K562 (cell line): ENCODE measurements at places on chromosomes 5 and 9.

GRCh38 chr5:74414228-74414627 is 226.3 kb downstream of the ENC1 start:
- no peak for DNase-seq

DNA sequence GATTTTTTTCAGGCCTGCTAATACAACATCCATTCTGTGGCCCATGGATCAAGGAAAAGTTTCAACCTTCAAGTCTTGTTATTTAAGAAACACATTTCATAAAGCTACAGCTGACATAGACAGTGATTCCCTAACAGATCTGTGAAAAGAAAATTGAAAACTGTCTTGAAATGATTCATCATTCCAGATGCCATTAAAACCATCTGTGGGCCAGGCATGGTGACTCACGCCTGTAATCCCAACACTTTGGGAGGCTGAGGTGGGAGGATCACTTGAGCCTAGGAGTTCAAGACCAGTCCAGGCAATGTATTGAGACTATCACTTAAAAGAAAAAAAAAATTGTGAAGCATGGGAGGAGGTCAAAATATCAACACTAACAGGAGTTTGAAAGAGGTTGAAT is 6.0 kb downstream of the RAPGEF6 start:
- DNase-seq = no peak

DNA sequence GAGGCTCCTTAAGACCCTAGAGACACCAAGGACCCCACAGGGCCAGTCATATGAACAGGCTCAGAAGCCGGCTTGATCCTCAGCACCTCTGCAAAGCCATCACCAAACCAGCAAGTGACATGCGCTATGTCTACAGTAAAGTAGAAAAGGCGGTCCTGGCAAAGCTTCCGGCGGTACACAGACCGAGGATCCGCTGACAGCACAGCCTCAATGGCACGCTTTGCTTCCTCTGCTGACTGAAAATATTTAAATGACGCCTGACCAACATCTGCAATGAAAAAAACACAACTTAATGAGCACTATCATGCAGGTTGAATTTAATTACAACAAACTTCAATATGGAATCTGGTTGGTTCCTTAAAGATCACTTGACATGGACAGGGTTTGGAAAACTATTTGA is 17.6 kb downstream of the TRMO start:
- no peak for DNase-seq

DNA sequence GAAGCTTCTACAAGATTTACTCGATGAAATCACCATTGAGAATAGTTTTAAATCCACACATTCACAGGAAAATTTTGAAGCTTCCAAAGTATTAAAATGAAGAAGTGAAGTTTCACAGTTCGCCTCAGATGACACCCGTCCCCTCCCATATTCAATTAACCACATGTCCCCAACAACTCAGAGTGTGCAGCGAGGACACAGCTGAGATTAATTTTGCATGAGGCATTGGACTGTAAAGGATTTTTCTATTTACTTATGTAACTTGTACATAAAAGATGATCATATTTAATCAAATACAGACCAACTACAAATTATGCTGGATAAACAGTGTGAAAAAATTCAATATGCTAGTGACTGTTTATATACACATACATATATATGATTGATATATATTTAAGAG is 84.7 kb upstream of the OLFM1 start:
- DNase-seq = no peak

GRCh38 chr5:40238066-40238745 is 441.5 kb upstream of the PTGER4 start:
- DNase-seq = no peak

GRCh38 chr5:111743988-111744387 is 13.0 kb downstream of the NREP start:
- no peak for DNase-seq

DNA sequence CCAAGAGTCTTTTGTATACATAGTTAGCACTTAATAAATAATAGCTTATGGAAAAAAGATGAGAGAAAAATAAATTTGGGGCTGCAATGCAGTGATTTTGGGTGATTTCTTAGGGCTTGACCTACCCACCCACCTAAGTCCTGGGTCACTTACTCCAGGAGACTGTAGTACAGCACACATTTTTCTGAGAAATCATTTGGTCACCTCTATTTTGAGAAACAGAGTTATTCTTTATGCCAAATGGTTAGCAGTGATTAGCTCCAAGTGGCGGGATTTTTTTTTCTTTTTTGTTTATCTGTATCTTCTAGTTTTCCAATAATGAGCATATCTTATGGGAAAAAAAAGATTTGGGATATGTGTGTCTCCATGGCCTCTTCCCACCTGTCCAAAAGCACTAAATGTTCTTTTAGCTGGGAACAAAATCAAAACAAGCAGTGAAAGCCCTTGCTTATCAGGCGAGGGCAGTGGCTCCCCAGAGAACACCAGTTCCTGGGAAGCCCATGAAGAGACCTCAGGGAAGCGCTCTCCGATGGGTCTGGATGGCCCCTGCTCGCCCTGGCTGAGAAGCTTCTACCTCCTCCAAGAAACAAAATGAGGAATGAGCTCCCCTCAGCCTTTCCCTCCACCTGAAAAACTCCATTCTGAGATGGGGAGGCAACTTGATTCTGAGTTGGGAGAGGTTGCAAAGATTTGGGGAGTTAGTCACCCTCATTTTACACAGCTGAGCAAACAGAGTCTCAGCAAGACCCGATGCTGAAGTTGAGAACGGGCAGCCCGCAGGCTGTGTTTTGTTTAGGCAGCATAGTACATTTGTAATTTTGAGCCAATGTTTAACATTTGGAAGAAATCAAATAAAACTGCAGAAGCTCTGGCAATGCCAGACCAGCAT is 69.9 kb downstream of the CYFIP2 start:
- no peak for DNase-seq

DNA sequence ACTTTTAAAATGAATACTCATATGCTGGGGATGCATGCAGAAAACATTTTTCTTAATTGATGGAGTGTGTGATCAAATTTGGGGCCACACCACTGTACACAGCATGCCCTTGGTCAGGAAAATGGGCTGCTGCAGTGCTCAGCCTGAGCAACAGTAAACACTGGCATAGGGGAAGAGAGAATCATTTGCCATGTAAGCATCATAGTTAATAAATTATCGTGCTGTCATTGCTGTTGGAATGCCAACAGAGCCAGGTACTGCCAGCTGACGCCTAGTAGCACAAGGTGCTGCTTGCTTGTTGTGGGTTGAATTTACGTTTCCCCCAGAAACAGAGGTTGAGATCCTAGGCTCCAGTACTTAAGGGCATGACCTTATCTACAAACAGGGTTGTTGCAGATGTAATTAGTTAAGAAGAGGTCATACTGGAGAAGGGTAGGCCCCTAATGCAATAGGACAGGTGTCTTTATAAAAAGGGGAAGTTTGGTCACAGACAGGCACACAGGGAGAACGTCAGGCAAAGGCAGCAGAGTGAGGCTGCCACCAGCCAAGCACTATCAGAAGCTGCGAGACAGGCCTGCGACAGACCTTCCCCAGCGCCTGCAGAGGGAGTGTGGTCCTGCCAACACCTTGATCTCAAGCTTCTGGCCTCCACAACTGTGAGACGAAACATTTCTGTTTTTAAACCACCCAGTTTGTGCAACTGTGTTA is 25.3 kb downstream of the DAP start:
- no peak for DNase-seq

- no peak for DNase-seq
Measured at GRCh38 chr9:92639791-92640271, 30.1 kb downstream of the IPPK start.

DNA sequence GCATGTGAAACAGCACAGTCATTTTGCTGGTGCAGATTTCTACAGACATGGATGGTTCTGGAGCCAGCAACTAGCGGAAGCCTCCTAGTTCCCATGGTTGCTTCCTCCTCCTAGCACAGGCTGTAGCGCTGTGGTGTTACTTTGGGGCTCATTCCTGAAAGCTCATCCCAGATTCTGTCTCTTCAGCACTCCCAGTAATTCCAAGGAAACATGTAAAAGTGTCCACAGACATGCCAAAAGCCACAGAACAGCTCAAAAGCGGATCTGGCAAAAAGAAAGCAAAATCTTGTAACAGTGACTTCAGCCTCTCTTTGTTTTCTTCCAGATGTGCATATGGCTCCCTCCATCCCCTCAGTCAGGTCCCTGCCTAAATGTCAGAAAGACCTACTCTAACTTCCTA is 144.1 kb downstream of the CEP120 start:
- DNase-seq = no peak

DNA sequence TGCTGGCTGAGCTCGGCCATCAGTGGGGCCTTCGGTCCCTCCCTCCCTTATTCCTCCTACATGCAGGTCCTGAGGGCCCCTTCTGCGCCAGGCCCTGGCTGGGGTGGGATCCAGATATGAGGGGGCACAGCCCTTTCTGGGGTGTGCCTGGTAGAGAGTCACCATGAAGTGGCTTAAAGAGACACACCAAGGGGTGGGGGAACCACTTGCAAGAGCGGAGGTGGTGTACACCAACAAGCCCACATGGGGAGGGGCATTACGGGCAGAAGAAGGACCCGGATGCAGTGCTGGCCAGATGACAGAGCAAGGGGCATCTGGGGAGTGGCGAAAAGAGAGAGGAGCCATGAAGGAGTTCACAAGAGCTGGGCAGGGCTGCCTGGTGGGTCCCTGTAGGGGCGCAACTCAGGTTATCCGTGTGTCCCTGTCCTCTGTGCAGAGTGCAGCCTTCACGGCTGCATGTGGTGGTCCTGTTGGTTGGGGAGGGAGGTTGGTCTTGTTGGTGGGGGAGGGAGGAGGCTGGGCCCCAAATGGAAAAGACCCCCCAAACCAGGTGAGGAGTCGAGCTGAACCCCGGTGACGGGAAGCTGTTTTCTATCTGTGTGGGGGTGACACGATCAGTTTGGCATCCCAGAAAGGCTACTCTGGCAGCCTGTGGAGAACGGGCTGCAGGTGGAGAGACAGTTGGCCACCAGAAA is 158.1 kb downstream of the DAB2IP start:
- DNase-seq = no peak

- DNase-seq = no peak
Measured at GRCh38 chr5:44935871-44936270, 127.1 kb downstream of the MRPS30 start.

GRCh38 chr5:67002832-67003684 is 193.5 kb downstream of the CD180 start:
- DNase-seq = no peak

DNA sequence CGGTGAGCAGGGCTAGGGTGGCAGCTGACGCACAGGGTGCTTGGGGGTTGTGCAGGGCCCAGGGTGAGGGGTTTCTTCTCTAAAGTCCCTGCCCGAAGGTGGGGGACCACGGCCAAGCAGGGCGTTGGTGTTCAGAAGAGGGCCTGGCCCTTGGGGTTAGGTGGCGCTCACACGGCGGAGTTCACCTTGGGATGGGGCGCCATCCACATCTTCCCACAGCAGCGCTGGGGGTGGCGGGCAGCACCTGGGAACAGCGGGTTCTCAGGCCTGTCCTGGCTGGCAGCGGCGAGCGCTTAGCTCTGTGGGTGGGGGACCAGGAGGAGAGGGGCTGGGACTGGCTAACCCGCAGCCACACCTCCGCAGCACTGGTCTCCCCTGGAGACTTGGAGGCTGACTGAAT is 6.1 kb downstream of the GPSM1 start:
- DNase-seq = no peak

GRCh38 chr9:95116808-95117204 is 200.7 kb downstream of the FANCC start:
- DNase-seq = no peak

GRCh38 chr9:31542384-31543055 is 841.9 kb upstream of the ACO1 start:
- DNase-seq = no peak

GRCh38 chr5:98940581-98940980 is 11.8 kb upstream of the CHD1 start:
- no peak for DNase-seq

DNA sequence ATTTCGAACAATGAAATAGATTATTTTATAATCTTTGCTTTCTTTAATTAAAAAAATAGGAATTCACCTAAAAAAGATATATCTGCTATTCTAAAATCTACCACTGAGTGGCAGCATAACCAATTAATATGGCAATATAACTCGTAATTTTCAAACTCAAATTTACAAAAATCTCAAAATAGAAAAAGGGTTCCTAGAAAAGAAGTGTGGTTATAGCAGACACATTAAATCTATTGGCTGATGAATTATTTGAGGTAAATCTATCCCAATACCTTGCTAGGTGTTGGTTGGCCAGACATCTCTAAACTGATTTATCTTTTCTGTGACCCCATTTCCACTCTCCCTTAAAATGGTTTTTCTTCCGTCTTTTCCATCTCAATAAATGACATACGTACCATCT is 30.2 kb upstream of the NRG2 start:
- peak; percentile 18 for DNase-seq

DNA sequence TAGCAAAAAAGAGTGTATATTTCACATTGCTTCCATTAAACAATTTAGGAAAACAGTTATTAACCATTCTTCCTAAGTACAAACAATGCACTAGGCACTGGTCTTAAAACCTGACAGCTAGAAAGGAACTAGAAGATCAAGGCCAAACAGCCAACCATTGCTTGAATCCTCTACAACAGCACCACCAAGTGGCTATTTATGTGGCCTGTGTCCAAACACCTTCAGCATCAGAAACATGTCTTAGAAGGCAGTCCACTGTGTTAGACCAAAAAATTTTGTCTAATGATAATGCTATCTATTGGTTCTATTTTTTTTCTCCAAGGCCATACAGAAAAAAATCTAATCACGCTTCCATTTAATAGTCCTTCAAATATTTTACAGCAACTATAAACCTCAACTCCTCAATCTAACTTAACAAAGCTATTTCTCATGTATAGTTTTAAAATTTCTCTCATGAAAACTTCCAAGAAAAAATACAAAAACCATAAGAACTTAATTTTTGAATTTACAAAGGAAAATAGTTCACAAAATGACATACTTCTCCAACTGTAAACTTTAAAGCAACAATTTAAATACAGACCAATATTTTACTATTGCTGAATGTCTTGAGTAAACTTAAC is 36.1 kb downstream of the CAAP1 start:
- DNase-seq = peak; percentile 13

- no peak for DNase-seq
Measured at GRCh38 chr9:35229066-35229778, 67.4 kb downstream of the UNC13B start.

- no peak for DNase-seq
Measured at GRCh38 chr5:53714667-53715010, 154.2 kb downstream of the NDUFS4 start.

- DNase-seq = no peak
Measured at GRCh38 chr9:82584349-82584863, 478.5 kb downstream of the RASEF start.

DNA sequence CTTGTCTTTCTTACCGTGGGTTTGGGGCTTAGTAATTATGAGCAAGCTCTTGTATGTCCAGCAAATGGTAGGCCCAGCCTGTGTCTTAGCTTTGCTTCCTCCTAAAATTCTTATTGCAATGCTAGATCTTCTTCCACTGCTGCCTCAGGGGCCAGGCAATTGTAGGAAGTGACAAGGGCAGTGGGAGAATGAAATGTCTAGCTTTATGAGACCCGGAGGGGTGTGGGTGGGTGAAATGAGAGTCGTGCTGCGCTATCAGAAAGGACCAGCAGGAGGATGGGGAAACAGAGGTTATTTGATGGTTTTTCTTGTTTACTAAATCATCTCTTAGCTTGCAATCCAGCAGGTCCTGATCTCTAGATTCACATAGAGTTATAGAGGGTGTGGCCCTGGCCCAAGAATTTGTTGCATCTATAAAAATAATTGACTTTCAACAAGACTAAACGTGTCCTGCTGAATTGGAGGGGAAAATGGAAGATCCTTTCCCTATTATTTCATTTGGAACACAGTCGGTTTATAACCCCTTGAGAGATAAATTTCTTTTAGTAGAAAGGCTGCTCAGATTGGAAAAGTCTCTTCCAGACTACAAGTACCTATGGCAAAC is 43.7 kb downstream of the ZNF366 start:
- peak; percentile 62 for DNase-seq
